ENCODE measurements at places on chromosomes 2 and 18.

- no peak for DNase-seq
Measured at GRCh38 chr18:48946329-48946835, 4.4 kb downstream of the SMAD7 start.

DNA sequence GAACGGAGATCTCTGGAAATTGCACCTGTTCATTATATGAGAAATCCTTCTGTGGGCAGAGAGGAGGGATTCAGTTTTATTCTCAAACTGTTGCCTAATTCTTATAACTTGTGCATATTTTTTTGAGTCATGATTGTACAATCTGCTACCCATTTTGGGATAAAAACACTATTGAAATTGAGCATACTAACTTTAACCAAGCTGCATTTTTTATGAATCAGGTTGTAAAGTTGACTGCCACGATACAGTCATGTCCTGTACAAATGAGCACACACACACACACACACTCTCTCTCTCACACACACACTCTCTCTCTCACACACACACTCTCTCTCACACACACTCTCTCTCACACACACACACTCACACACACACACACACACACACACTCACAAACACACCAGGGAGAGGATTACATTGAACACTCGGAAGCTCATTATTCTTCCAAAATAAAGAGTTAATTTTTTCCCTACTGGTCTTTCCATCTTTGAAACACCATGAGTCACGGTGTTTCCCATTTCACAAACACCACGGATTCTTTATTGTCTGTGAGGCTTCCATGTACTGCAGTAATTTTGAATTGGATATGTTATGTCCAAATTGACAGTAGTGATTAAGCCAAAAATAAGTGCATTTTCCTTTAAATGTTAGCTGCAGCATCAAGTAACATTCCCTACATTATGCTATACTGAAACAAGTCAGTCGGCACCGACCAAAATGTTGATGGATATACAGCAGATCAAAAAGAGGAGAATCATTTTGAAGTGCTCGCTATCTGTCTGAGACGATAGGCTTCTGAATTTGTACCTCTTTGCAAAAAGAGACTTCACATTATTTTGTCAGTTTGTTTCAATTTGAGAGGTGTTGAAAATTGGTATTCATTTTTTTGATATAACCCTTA is 216.9 kb downstream of the ARHGAP15 start:
- no peak for DNase-seq

DNA sequence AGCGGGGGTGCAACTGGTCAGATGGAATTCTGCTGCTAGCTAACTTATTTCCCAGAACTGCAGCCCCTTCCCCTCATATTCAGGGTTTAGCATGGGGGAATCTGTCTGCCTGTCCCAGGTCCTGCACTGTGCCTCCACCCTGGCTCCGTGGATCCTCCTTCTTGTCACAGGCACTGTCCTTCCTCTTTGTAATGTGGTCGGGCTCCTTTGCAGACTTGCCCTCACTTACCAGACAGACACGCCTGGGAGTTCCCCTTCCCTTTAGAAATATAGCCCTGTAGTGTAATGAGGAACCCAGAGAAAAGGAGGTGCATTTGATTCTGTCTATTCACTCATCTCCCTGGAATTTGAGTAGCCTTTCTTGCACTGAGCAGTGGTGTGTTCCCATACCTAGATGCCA is 108.7 kb downstream of the TRIM43 start:
- DNase-seq = no peak

DNA sequence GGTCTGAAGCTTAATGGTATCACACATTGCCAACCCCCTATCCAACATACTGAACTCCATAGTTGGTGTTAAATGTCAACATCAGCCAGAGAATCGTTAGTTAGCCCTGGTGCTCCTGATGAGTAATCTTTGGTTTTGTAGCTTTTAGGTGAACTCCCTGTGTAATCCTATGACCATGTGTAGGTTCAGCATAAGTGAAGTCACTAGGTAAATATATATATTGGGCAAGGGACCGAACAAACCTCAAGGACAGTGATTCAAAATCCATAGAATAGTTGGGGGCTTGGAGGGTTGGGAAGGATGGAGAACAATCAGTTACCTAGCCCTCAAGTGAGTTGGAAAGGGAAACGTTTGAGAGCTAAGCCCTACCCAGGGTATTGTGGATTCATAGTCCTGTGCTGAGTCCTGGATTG is 16.0 kb upstream of the AP1S3 start:
- no peak for DNase-seq

GRCh38 chr2:219405958-219406860 is 12.0 kb upstream of the DES start:
- DNase-seq = no peak

GRCh38 chr2:163897799-163898198 is 162.0 kb upstream of the FIGN start:
- DNase-seq = no peak

DNA sequence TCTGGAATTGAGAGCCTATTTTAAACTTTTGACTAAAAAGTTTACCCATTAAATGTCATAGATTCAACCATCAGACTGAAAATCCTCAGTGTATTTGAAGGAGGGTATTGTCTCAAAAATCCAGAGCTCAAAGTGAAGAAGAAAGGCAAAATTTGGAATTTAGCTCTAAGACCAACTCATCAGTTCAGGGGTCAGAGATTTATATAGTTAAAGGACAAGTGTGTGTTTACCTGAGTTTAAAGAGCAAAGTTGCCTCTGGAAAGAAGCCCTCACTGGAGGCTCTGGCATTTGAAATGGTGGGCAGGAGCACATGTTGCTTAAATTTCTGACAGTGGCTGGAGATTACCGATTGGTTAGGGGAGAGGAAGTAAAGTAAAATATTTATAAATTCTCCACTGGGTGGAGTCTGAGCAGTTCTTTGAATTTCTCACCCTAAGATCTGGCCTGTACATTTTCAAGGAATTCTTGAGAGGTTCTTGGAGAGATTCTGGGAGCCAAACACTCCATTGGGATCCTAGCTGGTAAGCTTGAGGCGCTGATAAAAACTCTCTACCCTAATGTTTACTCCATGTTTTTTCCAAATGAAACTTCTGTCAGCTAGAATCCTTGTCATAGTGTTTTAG is at the start of gene KYNU:
Gene KYNU, plus strand, starts transcription at position 449 of the 623 bp plus-strand sequence. CDS start 7,704 bp downstream, outside the sequence.
- no peak for DNase-seq

GRCh38 chr2:64617631-64618151 is 36.0 kb downstream of the SERTAD2 start:
- DNase-seq = no peak

DNA sequence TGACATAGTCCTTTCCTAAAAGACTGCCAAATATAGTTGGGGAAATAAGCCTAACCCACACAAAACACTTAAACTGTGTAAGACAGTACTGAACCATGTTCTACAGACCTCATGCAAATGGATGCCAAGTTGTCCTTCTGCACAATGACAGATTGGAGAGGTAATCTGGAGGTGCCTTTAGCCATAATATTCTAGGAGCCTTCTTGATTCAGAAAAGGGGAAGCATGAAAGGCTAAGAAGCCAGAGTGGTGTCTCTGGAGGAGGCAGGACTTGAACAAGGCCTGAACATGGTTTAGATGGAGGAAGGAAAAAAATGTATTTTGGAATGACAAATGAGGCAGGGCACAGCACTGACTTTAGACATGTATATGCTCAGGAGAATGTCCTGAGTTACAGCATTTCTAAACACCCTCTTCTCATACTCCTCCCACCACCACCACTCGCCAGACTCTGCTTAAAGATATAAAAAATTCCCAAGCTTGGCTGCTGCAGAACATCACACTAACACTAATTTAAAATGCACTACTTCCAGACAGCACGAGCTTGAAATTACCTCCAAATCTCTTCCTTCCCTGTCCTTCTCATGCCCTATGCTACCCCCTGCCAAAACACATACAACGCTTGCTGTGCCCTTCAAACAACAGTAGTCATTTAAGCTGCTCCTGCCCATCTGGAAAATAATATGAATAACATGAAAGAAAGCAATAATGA is 110.4 kb downstream of the ANKRD44 start:
- no peak for DNase-seq

DNA sequence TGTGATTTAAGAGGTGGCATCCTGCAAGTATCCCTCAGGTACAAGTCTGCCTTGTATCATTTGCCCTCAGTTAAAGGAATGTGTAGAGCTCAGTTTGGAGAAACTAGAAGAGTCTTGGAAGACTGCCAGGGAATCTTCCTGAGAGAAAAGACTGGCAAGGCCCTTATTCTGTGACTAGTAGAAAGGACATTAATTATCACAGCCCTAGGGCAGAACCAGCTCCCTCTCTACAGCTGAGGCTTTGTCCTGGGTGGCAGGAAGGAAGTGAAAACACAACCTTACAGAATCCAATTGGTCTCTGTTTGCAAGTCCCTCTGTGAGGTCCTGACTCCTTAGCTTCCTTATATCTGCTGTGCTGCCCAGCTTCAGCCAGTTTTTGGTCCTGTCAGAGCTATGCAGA is 385.9 kb upstream of the CYRIA start:
- DNase-seq = no peak

- DNase-seq = no peak
Measured at GRCh38 chr2:227539465-227539956, 59.2 kb upstream of the SCYGR2 start.

- peak; percentile 18 for DNase-seq
Measured at GRCh38 chr2:200705305-200706041, 106.2 kb upstream of the BZW1 start.

DNA sequence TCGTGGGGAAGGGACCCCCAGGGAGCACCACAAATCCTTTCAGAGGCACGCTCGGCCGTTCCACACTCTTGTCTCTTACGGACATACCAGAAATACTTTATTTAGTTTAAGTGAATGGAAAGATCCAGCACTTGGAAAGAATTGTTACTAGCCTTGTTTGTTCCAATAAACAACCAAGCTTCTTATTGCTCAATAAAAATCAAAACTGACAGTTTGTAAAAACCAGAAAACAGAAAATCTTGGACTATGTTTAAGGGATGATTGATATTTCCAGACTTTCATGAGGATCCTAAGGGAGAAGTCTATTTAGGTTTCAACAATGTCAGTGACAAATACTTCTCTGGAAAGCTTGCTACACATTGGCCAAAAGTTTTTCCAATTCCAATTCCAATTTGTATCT is 31.6 kb upstream of the CCBE1 start:
- DNase-seq = no peak

DNA sequence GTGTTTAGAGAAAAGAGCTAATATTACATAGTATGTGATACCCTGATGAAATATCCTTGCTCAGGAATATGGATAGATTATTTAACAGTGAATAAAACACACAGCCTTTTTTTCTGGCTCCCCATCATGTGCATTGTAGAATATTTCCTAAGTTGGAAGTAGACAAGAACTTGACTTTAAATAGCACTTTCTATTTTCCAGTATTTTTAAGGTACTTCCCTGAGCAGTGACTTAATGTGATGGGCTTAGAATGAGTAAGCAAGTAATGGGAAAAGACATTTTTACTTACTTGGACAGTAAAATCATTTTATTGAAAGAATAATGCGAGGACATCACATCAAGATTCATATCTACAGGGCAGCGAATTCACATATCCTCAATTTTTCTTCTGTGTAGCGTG is 176.7 kb upstream of the SLC8A1 start:
- no peak for DNase-seq

DNA sequence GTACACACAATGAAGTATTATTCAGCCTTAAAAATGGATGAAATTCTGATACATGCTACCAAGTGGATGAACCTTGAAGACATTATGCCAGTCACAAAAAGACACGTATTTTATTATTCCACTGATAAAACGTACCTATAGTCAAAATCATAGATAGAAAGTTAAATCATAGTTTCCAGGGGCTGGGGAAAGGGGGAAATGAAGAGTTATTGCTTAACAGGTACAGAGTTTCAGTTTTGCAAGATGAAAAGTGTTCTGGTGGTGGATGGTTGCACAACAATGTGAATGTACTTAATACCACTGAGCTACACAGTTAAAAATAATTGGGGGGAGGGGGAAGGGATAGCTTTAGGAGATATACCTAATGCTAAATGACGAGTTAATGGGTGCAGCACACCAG is 279.0 kb upstream of the STON1 start:
- no peak for DNase-seq

GRCh38 chr2:62856228-62857040 is 150.9 kb downstream of the EHBP1 start:
- no peak for DNase-seq

DNA sequence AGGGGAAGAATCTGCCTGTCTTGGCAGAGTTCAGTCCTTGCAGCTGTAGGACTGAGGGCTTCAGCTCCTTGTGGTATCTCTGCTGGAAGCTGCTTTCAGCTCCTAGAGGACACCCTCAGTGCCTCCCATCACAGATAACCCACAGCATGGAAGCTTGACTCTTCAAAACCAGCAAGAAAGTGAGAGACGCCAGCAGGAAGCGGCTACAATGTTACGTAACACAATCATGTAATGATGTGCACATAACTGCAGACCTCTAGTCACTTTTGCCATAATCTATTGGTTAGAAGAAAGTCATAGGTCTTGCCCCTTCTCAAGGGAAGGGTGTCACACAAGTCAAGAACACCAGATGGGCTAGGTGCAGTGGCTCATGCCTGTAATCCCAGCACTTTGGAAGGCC is 69.1 kb upstream of the AFF3 start:
- no peak for DNase-seq

DNA sequence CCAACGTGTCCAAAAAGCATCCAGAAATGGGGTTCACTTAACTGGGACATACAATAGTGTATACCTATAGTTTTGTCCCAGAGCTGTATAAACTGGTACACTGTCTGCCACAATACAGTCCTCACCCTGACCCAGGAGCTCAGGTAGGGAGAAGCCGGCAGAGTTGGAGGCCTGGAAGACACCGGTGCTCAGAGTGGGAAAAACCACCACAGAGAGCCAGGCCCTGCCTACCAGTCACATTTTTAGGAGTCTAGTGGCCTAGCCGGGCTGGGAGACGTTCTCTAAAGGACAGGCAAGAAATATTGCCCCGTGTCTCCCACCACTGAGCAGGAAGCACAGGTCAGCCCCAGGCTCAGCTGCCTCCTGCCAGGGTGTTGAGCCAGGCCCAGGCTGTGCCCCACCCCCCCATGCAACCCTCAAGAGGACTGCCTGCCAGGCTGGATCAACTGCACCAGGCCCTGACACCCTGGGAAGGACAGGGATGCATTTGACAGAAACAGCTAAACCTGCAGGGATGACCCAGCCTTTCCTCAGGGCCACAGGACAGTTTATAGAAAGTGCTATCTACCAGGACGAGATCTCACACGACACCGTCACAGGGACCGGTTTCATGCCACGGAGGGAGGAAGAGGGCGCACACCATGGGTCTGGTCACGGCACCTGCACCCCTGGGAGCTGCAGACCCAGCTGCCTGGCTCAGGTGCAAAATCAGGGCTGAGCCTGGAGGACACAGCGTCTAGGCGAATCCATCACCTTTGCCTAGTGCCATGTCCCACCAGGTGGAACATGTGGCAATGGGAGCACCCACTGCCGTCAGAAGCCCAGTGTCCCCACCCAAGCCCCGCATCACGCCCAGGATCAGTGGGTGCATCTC is 89.9 kb downstream of the TMEM18 start:
- no peak for DNase-seq

DNA sequence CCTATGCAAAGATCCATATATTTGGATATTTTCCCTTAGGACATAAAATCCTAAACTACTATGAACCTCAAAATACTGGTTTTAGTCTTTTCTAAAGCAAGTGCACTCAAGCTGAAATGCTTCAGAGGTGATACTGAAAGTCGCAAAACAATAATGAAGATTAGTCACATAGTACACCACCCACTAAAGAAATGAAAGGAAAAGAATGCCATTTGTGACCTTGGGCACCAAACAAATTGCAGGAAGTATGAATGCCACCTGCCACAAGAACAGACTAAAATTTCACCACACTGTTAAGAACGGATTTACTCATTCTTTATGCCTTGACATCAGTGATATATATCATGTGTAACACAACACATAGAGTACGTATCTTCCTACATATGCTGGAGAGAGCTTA is 161.5 kb downstream of the ZNF521 start:
- DNase-seq = no peak
